ENCODE measurements at places on chromosomes 1 and 21.

GRCh38 chr21:44305691-44306090, 5.8 kb downstream of the PFKL start:
- DNase-seq: no peak

- no peak for DNase-seq
Measured at GRCh38 chr1:221315330-221315729, 426.6 kb downstream of the DUSP10 start.

- DNase-seq: no peak
Measured at GRCh38 chr1:53186533-53186932, 10.1 kb upstream of the CPT2 start.

DNA sequence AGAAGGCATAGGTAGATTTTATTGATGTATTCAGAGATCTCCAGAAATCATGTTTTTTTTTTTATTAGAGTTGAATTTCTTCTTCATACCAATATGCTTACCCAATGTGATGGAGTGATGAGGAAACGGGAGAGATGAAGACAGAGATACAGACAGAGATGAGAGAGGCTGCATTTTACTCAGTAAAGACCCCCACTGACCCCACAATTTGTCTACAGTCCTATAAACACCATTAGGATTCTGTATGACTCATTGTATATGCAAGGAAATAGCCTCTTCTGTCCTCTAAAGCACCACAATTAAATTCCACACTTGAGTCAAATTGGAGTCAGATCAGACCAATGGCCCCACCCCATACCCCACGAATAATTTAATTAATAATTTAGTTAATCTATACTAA, 44.0 kb downstream of the RUNX1 start:
- DNase-seq: no peak

DNA sequence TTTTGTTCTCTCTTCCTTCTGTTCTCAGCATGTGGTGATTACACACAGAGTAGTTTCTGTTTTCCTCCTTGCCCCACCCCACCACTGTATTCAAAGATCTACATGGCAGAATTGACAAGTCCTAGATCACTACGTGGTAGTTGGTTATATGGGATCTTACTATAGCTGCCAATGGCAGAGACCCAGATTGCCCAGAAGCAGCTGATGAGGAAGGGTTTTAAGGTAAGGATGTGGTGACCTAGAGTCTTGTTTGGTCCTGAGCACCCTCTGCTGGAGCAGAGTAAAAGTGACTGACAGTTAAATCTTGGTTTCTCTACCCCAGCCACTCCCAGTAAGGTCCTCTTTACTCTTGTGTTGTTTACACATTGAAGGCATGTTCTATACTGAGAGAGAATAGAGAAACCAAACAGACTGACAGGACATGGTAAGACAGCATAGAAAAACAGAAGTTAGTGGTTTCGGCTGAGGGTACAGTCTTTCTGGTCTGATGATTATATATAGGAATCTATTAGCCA, 22.8 kb upstream of the STRIP1 start:
- DNase-seq: peak; percentile 15

GRCh38 chr1:96987186-96987703, 265.7 kb downstream of the PTBP2 start:
- no peak for DNase-seq

DNA sequence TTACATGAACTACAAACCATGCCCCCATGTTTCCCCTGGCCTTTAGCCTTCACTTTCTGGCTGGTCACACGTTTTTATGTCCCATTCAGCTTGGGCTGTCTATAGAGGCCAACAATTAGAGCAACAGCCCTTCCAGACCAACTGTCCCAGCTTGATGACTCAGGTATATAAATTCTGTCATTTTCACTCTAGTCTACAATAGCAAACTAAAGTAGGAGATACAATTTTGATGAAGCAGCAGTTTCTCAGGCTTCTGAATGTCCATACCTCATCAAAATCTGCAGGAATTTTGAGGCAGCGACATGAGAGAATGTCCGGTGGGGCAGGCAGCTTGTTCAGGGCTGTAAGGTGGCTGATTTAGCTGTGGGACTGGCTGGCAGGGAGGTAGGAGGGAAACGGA, 45.6 kb upstream of the VAV3 start:
- no peak for DNase-seq

GRCh38 chr1:40017951-40018575, 22.5 kb upstream of the CAP1 start:
- DNase-seq: no peak

- DNase-seq: no peak
Measured at GRCh38 chr1:22835636-22836319, 125.1 kb downstream of the EPHB2 start.

- DNase-seq: no peak
Measured at GRCh38 chr1:216566641-216567205, 143.5 kb upstream of the USH2A start.

- no peak for DNase-seq
Measured at GRCh38 chr1:240399381-240399780, 212.6 kb downstream of the GREM2 start.

GRCh38 chr1:78437396-78437795, 53.4 kb upstream of the PTGFR start:
- DNase-seq: no peak

- DNase-seq: no peak
Measured at GRCh38 chr1:50098591-50099021, 10.1 kb upstream of the ELAVL4 start.

- no peak for DNase-seq
Measured at GRCh38 chr21:46005481-46005881, 23.9 kb downstream of the COL6A1 start.

- DNase-seq: peak; percentile 60
Measured at GRCh38 chr1:239322369-239322768, 64.0 kb upstream of the CHRM3 start.

DNA sequence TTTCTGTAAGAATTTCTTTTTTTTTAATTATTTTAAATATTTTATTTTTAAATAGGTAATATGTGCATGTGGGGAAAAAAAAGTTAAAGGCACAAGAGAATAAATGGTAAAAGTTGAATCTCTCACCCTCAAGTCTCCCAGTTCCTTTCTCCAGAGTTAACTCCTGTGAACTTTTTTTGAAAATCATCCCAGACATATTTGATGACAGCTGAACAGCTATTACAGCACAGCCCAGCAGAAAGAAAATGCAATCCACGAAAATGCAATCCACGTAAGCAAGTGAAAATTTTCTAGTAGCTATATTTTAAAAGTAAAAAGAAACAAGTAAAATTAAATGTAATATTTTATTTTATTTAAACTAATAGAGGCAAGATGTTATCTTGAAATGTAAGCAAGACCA, 310.0 kb upstream of the RUNX1 start:
- no peak for DNase-seq

DNA sequence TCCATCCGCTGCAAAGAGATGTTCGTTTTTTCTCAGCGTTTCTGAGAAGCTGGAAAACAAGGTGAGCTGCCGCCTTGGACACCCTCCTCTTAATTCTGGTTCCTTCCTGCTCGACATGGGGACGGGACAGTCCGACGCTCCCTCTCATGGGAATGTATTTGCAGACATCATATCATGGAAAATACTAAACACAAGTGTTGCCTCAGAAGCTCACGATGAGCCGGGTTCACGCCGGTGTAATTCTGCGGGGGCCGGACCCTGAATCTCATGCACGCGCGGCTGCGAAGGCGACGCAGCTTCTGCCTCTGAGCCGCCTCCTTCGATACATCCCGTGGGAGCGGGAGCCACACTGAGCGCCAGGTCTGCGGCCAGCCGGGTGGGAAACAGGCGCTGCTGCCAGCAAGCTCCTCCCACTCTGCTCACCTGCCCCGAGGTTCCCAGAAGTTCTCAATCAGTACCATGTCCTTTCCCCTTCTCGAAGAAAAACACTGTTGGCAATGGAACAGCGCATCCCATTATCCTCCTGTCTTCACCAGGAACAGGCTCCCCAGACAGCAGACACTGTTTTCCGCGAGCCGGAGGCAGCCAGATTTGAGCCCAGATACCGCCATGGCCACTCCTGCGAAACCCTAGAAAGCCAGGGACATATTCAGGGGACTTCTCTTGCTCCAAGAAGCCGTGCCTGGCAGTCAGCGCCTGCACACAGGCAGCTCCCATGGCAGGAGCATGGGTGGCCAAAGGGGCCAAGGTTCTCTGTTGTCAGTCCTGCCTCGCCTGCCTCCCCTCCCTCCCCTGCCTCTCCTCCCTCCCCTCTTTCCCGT, 98.0 kb downstream of the WDR4 start:
- peak; percentile 65 for DNase-seq

- DNase-seq: peak; percentile 2
Measured at GRCh38 chr1:113103048-113103447, 30.1 kb downstream of the LRIG2 start.

DNA sequence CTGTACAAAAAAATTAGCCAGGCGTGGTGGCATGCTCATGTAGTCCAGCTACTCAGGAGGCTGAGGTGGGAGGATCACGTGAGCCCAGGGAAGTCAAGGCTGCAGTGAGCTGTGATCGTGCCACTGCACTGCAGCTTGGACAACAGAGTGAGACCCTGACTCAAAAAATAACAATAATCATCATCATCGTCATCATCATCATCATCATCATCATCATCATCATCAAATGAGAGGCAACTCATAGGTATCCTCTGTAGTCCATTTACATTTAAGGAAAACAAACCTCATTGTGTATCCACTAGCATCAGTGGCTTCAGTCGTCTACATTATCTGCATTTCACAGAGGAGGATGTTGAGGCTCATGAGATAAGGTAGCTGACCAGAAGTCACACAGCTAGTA, 68.8 kb upstream of the SELENON start:
- DNase-seq: no peak

GRCh38 chr1:151509350-151510019, 1.7 kb upstream of the CGN start:
- DNase-seq: no peak

- no peak for DNase-seq
Measured at GRCh38 chr1:79197421-79197820, 190.9 kb upstream of the ADGRL4 start.

GRCh38 chr1:155062702-155063411, 683 bp upstream of the EFNA4 start:
- DNase-seq: peak; percentile 70

DNA sequence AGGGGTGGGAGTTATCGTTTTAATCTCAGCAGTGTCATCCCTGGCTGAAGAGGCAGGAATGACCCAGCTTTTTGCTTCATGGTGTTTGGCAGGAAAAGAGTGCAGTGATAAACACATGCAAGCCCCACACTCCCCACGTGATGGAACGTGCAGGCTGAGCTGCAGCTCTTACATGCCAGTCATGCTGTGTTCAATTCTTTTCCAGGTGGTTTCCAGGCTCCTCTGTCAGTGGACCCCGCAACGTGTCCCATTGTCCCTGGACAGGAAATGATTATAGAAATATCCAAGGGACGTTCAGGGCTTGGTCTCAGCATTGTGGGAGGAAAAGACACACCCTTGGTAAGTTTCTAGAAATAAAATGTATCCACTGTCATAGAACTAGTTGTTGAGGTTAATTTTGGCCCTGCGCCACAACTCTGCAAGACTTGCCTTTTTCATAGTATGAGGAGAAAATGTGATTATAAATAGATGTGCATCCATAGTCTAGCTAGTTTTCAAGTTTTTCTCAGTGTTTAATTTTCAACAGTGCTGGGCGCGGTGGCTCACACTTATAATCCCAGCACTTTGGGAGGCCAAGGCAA, 110.2 kb upstream of the L1TD1 start:
- DNase-seq: no peak

GRCh38 chr1:67836769-67837168, 3.5 kb upstream of the GNG12 start:
- no peak for DNase-seq

DNA sequence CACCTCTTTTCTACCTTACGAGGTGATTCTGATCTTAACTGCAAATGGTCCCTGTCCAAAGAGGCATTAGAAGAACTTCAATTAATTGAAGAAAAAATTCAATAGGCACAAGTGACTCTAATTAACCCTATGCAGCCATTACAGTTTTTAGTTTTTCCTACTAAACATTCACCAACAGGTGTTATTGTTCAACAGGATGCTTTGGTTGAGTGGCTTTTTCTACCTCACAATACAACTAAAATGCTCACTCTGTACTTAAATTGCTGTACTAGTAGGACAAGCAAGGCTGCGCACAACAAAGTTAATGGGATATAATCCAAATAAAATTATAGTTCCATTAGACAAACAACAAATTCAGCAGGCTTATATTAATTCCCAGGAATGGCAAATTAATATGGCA, 11.6 kb upstream of the PM20D1 start:
- no peak for DNase-seq

Measured in NCI-H748 treated with DMSO at 0.1 percent for 48 hours (cell line).